ENCODE measurements at places on chromosomes 4 and X.

DNA sequence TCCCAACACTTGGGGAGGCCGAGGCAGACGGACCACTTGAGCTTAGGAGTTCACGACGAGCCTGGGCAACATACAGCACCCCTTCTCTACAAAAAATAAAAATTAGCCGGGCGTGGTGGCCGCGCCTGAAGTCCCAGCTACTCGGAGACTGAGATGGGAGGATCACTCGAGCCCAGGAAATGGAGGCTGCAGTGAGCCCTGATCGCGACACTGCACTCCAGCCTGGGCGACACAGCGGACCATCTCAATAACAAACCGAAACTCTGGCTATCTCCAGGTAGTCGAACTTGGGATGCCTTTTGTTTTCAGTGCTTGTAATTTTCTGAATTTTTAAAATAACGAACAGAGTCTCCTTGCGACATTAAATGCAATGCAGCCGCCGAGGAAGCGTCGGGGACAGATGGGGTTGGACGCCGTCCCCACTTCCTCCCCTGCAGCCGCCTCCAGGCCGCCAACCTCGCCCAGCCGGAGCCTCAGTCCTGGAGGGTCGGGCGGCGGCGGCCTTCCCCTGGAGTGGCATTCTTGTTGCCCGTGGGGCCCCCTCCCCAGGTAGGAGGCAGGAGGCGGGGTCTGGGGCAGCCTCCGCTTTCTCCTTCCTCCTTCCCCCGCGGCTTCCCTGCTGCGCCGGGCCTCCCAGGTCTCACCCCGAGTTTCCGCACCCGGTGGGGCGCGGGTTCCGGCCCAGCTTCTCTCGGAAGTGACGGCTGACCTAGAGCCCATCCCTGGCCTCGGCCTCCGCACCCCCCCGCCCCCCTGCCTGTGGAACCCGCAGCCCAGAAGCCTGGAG lies 14.6 kb downstream of the HMX1 start:
- no peak for DNase-seq

GRCh38 chrX:71098951-71099506 lies 3.4 kb downstream of the FOXO4 start:
- no peak for DNase-seq

GRCh38 chr4:165326831-165327210 lies 648 bp upstream of the MSMO1 start:
- no peak for DNase-seq

GRCh38 chr4:86247906-86248305 lies 111.9 kb downstream of the MAPK10 start:
- no peak for DNase-seq

DNA sequence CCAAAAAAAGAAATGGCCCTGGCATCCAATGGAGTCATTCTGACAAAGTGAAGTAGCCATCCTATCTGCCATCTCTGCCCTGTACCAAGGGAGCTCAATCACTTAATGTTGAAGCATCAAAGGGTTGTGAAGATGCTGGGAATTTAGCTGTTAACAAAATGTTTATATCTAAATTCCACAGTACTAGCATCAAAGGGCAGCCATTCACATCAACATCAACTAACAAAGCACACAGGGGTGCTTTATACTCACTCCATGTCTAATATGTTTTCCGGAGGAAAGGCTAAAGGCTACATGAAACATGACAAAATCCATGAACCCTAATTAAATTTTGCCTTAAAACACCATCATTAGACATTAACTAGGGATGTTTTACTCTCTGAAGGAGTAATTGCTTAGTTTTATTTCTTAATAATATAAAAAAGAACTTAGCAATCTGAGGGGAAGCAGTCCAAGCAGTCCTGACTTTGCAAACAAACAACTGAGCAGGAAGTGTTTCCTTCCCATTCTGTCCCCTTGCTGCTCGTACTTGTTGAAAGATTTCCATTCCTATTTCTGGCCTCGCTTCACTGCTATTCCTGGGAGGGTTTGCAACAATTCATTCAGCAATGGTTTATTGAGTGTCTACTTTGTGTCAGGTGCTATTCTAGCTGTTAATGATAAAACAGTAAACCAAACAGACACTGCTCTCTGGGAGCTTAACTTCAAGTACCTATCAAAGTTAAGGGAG lies 208.6 kb upstream of the SLC7A11 start:
- no peak for DNase-seq

DNA sequence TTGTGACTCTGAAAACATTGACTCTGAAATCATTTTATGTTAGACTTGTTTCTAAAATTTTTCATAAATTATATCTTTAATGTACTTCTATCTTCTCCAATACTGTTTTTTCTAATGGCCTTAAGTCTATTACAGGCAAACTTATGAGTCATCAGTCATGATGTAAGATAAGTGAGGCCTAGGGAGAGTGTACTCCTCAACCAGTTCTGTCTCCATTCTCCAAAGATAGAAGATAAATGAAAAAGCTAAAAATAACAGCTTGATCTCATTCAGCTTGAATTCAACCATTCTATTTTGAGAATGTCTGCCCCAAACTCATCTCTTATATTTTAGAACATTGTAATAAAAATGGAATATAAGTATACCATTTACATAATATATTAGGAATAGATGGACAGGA lies 34.5 kb downstream of the STBD1 start:
- no peak for DNase-seq

GRCh38 chrX:54479136-54480111 lies 16.6 kb downstream of the FGD1 start:
- no peak for DNase-seq

Data from tibial artery (tissue), 4 donors.